RWPE1 (cell line): ENCODE measurements at places on chromosomes 16 and 17.

- no peak for DNase-seq
These were observed 256 bp downstream of the SYNGR3 start for GRCh38 chr16:1990101-1990350.

DNA sequence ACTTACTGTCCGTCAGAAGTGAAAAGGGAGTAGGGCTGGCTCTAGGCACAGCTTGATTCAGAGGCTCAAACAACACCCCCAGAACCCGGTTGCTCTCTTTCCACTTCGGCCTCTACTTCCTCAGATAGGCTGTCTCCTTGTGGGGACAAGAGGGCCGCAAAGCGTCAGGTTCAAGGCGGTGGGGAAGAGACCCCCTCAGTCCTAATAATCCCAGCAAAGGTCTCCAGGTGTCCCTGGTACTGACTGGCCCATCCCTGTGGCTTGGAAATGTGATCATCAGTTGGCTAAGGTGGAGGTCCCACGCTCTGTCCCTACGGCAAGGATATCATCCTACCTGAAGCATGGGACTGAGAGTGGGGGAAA, 26.0 kb downstream of the NGFR start:
- no peak for DNase-seq

GRCh38 chr16:12742741-12743140, 60.9 kb downstream of the CPPED1 start:
- no peak for DNase-seq

DNA sequence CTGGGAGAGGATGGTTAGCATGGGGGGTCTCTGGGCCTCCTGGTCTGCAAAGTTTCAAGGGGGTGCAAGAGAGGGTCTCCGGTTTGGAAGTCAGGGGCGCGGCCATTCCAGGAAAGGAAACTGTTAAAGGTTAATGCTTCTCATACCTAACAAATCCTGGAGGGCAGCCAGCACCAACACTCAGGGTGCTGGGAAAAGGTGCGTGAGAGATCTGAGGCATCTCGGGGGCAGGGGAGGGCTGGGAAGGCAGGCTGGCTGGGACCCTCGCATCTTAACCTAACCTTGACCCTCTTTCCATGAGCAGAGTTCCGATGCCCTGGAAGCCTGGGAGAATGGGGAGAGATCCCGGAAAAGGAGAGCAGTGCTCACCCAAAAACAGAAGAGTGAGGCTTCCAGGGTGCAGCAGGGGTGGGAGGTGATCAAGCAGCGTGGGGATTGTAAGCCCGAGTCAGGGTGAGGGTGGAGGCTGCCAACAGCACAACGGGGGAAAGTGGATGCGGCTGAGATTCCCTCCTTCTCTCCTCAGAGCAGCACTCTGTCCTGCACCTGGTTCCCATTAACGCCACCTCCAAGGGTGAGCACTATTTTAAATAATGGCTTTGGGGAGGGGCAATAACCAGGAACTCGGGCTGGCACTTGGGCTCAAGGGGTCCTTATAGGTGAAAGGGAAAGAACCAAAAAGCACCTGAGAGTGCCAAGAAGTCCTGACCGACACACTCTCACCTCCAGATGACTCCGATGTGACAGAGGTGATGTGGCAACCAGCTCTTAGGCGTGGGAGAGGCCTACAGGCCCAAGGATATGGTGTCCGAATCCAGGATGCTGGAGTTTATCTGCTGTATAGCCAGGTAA, 996 bp downstream of the TNFSF13 start:
- no peak for DNase-seq

GRCh38 chr16:82488460-82488859, 138.3 kb upstream of the CDH13 start:
- no peak for DNase-seq

DNA sequence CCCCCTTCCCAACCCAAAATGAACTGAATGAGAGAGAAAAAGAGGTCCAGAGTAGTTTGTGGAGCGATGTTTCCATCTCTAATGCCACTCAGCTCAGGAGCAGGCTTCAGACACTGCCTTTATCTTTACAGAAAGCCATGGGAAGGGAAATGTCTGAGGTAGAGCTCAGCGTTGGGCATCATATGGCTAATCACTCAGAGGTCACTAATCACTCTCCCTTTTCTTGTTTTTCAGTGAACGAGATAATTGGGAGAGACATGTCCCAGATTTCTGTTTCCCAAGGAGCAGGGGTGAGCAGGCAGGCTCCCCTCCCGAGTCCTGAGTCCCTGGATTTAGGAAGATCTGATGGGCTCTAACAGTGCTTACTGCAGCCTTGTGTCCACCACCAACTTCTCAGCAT, 9.8 kb downstream of the ESRP2 start:
- no peak for DNase-seq
